Activated T-cell treated with anti-CD3 and anti-CD28 coated beads, Interleukin-2, amount 50 U/mL, for 24 hours (primary cell): ENCODE measurements at places on chromosomes 12 and 14.

- H3K27me3 ChIP-seq, result peaks cover 3% of the 10 kb centered on the region
- H3K27ac ChIP-seq, result no peak overlapping the region
- H3K4me1 ChIP-seq, result no peaks in the 10 kb centered on the region
- DNase-seq, result no peak
These were observed 175.9 kb upstream of the RBM19 start for GRCh38 chr12:114141921-114142564.

DNA sequence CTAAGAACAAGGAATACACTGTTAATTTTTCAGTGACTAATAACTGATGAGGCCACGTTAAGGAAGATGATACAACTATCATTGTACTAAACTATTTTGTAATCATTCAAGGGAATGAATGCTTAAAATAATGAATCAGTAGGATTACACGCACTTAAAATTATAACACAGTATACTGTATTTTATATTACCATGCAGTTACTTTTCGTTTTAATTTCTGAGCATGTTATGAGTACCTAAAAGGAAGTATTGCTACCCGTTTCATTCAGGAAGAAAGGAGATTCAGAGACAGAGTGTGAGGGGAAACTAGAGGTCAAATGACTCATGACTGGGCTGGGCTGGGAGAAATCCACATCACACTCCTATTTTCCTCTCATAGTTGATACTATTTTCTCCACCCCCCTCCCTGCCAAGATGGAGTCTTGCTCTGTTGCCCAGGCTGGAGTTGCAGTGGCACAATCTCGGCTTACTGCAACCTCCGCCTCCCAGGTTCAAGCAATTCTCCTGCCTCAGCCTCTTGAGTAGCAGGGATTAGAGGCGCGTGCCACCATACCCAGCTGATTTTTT is 202.0 kb downstream of the PPM1H start:
- peaks cover 4% of the 10 kb centered on the region for H3K27me3 ChIP-seq
- H3K4me1 ChIP-seq, result peaks cover 9% of the 10 kb centered on the region
- H3K27ac ChIP-seq, result no peak overlapping the region
- DNase-seq, result no peak
- no peak overlapping the region for H3K4me3 ChIP-seq

DNA sequence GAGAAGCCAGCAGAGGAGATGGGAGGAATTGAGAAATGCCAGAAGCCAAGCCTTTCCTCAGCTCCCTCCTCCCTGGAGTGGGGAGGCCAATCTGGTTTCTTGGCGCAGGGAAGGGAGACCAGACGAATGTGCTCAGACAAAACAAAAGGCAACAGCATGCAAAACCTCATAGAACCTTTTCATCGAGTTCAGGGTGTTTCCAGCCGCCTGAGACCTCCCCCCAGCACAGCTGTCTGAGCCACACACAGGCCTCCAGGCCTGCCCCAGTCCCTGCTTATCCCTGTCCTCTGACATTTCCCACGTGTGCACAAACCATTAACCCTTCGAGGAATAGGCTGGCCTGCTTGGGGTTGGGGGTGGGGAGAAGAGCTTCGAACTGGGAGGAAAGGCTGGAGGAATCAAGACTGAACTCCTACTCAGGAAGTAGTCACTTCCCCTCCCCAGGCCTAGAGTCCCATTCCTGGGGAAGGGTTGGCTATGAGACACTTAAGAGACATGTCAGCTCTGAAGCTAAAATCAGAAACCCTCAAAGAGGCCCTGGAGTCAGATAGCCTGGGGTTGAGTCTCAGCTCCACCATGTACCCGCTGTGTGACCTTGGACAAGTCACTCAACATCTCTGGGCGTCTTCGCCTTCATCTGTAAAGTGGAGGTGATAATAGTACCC is 10.7 kb downstream of the TBX3 start:
- no peaks in the 10 kb centered on the region for H3K4me1 ChIP-seq
- H3K27me3 ChIP-seq, result peaks cover 89% of the 10 kb centered on the region
- H3K36me3 ChIP-seq, result no peaks in the 10 kb centered on the region
- no peak overlapping the region for H3K4me3 ChIP-seq
- H3K27ac ChIP-seq, result no peak overlapping the region

GRCh38 chr12:25855716-25856115 is 102.8 kb upstream of the RASSF8 start:
- no peak overlapping the region for H3K27ac ChIP-seq
- H3K27me3 ChIP-seq, result no peaks in the 10 kb centered on the region
- peaks cover 8% of the 10 kb centered on the region for H3K4me1 ChIP-seq
- H3K4me3 ChIP-seq, result no peak overlapping the region
- H3K36me3 ChIP-seq, result no peaks in the 10 kb centered on the region

DNA sequence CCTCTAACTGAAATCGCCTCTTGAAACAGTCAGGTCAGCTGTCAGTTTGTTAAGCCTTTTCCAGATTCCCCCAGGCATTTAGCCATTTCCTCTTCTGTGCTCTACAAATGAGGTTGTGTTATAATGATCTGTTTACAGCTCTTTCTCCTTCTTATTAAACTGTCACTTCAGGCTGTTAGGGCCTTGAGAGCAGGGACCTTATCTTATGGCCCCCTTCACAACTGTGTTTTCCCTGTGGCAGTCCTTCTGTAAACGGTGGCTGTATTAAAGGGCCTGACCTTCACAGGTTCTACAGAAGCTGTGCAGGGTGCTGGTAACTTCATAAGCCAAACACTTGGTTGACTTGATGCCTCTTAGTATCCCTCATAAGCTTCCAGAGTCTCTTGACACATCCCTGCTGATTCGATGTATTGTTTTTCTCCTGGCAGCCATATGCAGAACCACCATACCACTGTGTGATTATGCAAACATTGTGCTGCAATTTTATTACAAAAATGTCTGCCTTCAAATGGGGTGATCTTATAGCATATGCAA is 104.7 kb downstream of the PLEKHA5 start:
- H3K4me1 ChIP-seq, result peaks cover 10% of the 10 kb centered on the region
- no peak overlapping the region for H3K4me3 ChIP-seq
- no peaks in the 10 kb centered on the region for H3K27me3 ChIP-seq

GRCh38 chr12:27277846-27278260 is 33.8 kb downstream of the STK38L start:
- peaks cover 34% of the 10 kb centered on the region for H3K4me1 ChIP-seq
- no peak overlapping the region for H3K27ac ChIP-seq
- peaks cover 4% of the 10 kb centered on the region for H3K36me3 ChIP-seq
- H3K27me3 ChIP-seq, result no peaks in the 10 kb centered on the region

- peak overlapping the region; percentile 59 for H3K27ac ChIP-seq
- peaks cover 80% of the 10 kb centered on the region for H3K36me3 ChIP-seq
- H3K27me3 ChIP-seq, result no peaks in the 10 kb centered on the region
- no peak overlapping the region for H3K4me3 ChIP-seq
These were observed 12.6 kb downstream of the MRPS35 start for GRCh38 chr12:27723212-27723611.

DNA sequence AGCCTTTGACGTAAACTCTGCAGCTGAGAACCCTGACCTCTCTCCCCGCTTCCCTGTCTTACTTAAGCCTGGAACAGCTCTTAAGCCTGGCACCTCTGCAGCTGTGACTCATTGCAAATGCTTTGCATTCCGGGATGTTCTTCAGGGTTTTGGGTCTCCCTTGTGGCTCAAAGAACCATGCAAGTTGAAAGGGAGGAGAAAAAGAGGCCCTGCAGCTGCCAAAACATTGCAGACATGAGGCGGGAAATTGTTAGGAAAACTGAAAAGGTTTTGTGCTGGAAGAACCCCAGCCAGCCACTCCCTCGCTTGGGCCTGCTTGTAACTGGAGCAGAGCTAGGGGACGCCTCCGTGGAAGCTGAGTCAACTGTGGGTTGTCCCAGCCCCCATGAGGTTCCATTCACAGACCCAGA is 60.2 kb upstream of the FERMT2 start:
- H3K27ac ChIP-seq, result no peak overlapping the region
- no peak for DNase-seq
- no peaks in the 10 kb centered on the region for H3K4me1 ChIP-seq
- no peaks in the 10 kb centered on the region for H3K36me3 ChIP-seq
- H3K27me3 ChIP-seq, result peaks cover 5% of the 10 kb centered on the region

- no peaks in the 10 kb centered on the region for H3K36me3 ChIP-seq
- H3K27me3 ChIP-seq, result peaks cover 10% of the 10 kb centered on the region
- H3K4me1 ChIP-seq, result peaks cover 8% of the 10 kb centered on the region
- no peak for DNase-seq
- peak overlapping the region; percentile 71 for H3K4me3 ChIP-seq
These were observed 754 bp downstream of the KRT18 start for GRCh38 chr12:52949413-52950331.

GRCh38 chr12:79255288-79255687 is 390.7 kb downstream of the SYT1 start:
- H3K4me1 ChIP-seq, result no peaks in the 10 kb centered on the region
- H3K4me3 ChIP-seq, result no peak overlapping the region
- DNase-seq, result no peak
- no peaks in the 10 kb centered on the region for H3K36me3 ChIP-seq

GRCh38 chr12:97760601-97761000 is 298.0 kb downstream of the RMST start:
- no peaks in the 10 kb centered on the region for H3K4me1 ChIP-seq
- DNase-seq, result no peak
- no peaks in the 10 kb centered on the region for H3K36me3 ChIP-seq
- H3K4me3 ChIP-seq, result no peak overlapping the region
